Activated CD4-positive, alpha-beta T cell treated with anti-CD3 and anti-CD28 coated beads for 4 hours (primary cell): ENCODE measurements at places on chromosomes 6 and 20.

GRCh38 chr6:142934599-142934998, 10.4 kb downstream of the HIVEP2 start:
- DNase-seq: no peak

DNA sequence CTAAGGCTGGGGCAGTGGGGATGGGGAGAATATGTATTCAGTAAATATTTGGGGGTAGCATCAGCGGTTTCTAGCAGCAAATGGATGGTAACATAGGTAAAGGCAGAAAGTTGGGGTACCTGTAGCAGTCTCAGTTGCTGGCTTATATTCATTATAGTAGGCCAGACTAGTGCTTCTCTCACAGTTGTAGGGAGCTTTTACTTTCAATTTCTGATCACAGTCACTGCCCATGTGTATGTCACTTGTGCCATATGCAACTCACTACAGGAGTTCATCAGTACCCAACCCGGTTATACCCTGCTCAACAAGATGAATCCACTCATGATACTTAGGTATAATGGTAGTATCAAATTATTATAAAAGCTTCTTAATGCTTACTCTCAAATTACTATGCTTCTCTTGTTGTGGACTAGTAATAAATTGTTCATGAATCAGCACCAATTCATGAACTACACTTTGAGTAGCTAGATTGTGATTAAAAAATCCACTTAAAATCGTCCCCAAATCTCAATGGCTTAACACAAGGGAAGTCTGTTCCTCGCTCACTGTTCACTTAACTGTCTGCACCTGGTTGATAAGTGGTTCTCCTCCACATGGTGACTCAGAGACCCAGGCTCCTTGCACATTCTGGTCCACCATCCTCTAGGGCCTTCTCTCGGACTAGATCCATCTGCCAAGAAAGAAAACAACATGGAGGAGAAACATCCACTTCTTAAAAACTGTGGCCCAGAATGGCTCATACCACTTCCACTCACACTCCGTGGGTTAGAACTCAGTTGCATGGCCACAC, 31.3 kb upstream of the MYLIP start:
- DNase-seq: no peak

GRCh38 chr6:49915035-49915434, 48.7 kb upstream of the CRISP1 start:
- DNase-seq: no peak

GRCh38 chr20:63284083-63284440, 8.9 kb upstream of the COL20A1 start:
- DNase-seq: no peak

DNA sequence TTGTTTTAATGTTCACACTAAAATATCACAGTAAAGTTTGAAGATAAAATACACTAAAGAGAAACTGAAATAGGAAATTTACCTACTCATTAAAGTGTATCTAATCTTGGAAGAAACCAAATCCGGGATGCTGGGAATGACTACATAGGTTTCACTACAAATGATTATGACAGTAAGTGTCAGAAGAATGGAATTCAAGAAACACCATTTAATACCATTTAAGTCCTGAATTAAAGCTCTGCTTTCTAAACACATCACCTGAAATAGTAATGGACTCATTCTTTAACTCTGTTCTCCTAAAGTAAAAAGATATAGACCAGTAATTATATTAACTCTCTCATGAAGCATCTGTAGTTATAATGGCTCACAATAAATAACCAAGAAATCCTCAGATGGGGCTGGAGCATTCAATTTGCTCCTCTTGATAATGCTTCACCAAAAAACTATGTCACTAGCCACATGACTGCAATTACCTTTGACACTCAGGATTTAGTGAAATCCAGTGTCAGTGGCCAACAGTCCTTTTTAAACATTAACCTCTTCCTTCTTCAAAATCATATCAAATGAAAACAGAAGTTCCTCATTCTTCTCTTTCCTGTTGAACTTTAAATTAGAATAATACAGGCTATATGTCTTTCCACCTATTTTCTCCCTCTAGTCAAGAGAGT, 41.4 kb downstream of the MAP7 start:
- no peak for DNase-seq

DNA sequence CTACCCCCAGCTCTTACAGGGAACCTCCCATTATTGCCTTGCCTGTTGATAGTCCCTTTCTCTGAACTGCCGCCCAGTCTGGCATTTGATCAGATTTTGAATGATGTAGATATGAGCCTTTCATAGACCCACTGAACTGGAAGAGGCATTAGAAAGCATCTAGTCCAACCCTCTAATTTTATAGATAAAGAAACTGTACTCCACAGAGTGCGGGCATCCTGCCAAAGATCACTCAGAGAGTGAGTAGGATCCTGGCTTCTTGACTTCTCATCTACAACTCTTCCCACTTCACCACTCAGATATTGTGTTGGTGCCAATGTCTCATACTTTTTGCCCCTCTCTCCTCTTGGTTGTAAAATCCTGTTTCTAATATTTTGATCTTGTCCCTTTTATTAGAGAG, 179.2 kb upstream of the BMP2 start:
- DNase-seq: no peak

DNA sequence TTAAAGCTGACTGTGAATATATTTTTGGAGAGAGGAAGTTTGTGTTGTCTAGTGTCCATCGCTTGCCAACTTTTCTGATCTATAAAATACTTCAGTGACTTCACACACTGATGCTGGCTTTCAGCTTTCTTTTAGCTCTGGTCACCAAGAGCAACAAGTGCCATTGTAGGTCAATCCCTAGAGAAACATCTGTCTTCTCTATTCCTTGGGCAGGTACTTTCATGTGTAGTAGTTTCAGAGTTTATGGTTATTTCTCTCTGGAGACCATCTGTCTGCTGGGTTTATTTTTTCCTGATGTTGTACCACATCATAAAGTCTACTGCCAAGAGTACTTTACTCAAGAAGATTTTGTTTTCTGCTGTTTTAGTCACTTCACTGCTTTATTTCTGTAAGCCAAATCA, 249.9 kb downstream of the KHDC1L start:
- DNase-seq: no peak

DNA sequence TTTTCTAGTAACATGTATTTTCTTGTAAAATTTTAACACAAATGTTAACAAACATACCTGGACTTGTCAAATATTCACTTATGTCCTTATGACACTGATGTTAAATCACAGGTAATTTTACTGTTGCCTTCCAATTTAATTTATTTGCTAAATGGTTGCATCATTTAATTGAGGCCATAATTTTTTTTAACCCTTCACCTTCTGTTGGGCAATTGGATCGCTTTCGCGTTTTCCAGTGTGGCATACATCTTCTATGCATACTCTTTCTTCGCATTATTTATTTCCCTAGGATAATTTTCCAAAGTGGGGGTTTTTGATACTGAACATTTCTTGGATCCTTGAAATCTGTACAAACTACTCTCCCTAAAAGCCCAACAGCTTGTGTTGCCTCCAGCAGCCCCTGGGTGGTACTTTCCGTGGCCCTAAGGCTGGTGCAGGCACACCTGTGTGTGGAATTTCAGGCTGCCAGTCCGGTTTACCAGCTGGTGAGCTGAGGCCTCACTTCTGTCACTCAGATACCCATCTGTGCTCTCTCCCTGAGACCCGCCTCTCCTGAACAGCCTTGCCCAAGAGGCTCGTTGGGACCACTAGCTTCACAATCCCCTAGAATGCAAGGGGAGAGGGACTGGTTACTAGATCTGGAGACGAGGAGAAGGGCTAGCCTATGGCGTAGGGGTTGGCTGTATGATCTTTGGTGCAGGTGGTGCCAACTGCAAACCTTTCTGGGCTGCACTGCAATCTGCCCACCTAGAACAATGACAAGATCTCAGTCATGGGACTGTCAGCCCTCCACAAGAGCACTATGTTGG, 11.2 kb upstream of the C20orf144 start:
- DNase-seq: no peak

GRCh38 chr6:118101831-118102345, 194.8 kb downstream of the SLC35F1 start:
- no peak for DNase-seq

- DNase-seq: no peak
Observed at GRCh38 chr6:21824431-21825177, 231.1 kb downstream of the SOX4 start.

DNA sequence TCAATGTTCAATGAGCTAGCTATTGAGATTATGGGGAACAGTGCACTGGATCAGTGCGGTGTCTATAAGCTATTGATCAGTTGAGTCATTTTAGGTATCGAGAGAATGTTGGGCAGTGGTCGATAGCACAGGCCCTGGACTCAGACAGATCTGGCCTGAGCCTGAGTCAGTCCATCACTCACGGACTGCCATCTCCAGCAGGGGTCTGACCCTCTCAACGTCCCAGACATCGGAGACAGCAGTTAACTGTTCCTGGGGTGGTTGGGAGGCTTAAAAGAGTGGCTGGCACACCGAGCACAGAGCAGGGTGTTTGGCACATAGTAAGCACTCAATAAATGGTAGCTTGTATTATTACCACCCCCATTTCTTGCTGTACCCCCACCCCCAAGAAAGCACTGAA, 9.3 kb downstream of the EYA2 start:
- no peak for DNase-seq

GRCh38 chr6:108676555-108676954, 115.8 kb downstream of the FOXO3 start:
- no peak for DNase-seq

DNA sequence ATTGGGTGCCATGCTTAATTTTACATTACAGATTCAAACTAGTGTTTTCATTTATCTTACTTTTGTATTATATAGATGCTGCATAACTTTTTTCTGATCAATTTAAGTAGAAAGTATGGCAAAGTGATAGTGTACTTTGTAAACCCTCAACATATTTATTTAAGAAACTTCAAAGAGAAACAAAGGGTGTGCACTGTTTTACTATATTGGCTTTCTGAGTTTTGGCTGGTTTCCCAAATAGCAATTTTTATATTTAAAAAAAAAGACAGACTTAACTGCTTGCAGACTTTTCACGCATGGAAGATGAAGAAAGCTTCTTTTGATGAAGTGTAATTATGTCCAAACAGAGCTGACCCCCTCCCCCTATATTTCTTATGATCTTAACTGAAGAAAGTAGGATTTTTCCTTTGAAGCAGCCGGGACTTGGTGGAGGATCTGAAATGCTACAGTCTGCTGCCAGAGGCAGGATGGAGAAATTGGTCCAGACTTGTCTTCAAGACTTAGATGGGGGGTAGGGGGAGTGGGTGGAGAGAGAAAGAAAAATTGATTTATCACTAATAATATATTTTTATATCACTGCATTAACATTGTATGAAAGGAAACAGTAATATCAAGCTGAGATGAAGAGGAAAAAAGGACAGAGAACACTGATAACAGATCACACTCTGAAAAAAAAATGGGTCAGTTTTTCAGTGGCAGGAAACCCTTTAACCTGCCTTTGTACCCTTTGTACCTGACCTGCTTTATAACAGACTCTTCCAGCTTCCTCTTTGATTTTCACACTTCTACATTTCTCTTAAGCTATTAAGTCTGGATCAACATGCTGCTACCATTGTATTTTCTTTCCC, 56.0 kb upstream of the SUPT3H start:
- no peak for DNase-seq

DNA sequence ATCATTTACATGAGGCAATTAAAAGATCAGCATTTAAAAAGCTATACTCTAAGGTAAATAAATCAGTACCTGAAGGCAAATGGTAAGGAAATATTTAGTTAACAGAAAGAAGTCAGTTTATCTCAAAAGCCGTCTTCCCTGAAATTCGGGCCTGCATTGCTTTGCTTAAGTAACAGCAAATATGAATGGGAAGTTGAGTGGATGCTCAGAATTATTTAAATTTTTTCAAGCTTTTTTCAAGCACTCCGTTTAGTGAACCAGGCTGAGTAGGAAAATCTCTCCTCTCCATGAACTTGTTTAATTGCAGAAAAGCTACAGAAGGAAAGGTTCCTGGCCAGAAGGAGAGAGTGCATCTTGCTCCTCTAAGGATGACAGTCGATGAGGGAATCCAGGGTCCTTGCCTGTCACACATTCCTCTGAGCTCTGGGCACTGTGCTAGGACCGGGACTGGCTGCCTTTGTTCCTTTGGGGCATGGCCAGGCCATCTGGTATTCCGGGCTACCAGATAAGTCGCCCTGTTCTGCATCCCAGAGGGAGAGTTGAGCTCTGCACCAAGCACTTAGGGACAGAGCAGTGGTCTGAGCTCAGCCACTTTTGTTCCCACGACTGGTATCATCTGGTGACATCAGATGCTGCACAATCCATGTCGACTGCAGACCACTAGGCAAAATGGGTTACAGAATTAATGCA, 77.6 kb downstream of the RIN2 start:
- DNase-seq: no peak
